ENCODE measurements at places on chromosomes 5 and 9. TPM values are rescaled to one million over a fixed set of nuclear protein-coding genes. Genes with fewer than 3 reads are reported as not detected.

Gene PRR16
- total RNA-seq = 4.7 TPM

Gene SPINK5
- not detected for total RNA-seq

Gene GPR150
- total RNA-seq = under 0.01 TPM

Gene PCSK1
- not detected for total RNA-seq

Gene DMRT3
- under 0.01 TPM for total RNA-seq

Gene ARL15
- total RNA-seq = 42.3 TPM

Gene OCLN
- total RNA-seq = 0.52 TPM

Gene CPLANE1
- 35.5 TPM for total RNA-seq

Gene PCDHGA11
- 6.8 TPM for total RNA-seq

Gene PTPN3
- total RNA-seq = 7.8 TPM

Gene SLC28A3
- total RNA-seq = not detected

Gene GABBR2
- total RNA-seq = under 0.01 TPM

Gene PCDHGB1
- 1.6 TPM for total RNA-seq

Gene FOXD4L6
- not detected for total RNA-seq

Gene TTLL11
- 13.0 TPM for total RNA-seq

Gene FAM170A
- not detected for total RNA-seq

Gene TEX48
- not detected for total RNA-seq

Gene PCDHB8
- 1.6 TPM for total RNA-seq

Gene RMND5B
- 29.2 TPM for total RNA-seq

Gene TMOD1
- total RNA-seq = 45.9 TPM
